ENCODE measurements at places on chromosomes 7 and 10.

DNA sequence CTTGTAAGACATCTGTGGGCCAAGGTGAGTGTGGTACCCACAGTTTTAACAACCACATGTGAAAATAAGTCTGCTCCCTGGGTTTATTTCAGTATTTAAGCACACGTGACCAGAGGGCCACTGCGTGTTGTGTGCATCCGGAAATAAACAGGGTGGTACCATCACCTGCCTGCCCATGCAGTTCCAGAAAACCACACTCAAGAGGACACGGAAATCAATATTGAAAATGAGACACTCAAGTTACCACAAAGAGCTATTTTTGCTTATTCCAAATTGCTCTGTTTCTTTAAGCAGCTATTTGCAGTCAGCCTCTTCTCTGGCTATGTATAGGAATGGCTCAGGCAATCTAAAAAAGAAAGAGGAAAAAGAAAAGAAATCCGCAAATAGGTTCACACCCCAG, 71.8 kb upstream of the LOXL4 start:
- DNase-seq: no peak

GRCh38 chr7:37853468-37853867, 5.1 kb downstream of the NME8 start:
- DNase-seq: no peak

DNA sequence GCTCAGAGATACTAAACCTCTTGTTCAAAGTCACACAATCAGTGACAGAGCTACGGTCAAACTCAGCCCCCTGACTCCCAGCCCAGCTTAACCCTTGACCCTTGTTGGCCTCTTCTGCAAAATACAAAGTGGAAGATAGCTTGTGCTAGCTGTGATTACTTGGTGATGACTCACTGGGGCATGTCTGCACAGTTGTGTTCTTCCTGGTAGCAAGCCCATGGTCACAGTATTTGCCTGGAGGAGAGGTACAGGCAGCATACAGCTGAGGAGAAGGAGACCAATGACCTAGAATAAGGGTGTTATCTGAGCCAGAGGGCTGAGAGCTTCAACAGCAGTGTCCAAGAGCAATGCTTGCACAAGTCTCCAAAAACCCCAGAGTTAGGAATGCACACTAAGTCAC, 5.7 kb upstream of the HSPA12A start:
- DNase-seq: no peak

GRCh38 chr10:32646535-32646934, 200.6 kb downstream of the CCDC7 start:
- no peak for DNase-seq

DNA sequence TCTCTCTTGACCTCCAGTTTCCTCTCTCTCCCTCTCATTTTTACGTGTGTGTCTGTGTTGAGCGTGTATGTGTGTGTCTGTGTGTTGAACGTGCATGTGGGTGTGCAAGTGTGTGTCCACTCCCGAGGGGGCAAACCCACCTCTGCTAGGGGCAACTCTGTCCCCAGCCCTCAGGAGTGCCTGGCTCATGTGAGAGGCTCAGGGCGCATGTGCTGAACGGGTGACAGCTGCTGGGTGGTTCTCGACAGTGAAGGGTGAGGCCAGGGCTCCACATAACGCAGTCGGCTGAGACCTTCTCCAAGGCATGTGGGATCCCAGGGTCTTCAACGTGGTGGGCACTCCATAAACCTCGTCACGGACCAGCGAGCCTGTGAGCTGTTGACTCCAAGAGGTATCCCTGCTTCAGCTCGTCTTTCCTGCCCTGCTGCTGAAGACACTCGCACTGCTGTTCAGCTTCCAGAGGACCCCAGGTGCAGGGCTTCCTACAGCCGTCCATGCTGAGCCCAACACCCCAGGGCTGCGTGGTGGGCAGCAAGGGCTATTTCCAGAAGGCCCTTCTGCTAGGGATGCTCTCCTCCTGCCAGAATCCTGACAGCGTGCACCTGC, 361.6 kb upstream of the SHH start:
- no peak for DNase-seq

GRCh38 chr10:132394936-132395703, 1.9 kb upstream of the PWWP2B start:
- DNase-seq: no peak

GRCh38 chr7:23700046-23700445, 10.0 kb upstream of the STK31 start:
- no peak for DNase-seq

GRCh38 chr7:55019691-55020465, 1.1 kb downstream of the EGFR start:
- no peak for DNase-seq

- no peak for DNase-seq
Observed at GRCh38 chr10:86659721-86660453, 5.5 kb downstream of the OPN4 start.

- no peak for DNase-seq
Observed at GRCh38 chr7:150351587-150352194, 10.3 kb upstream of the RARRES2 start.

DNA sequence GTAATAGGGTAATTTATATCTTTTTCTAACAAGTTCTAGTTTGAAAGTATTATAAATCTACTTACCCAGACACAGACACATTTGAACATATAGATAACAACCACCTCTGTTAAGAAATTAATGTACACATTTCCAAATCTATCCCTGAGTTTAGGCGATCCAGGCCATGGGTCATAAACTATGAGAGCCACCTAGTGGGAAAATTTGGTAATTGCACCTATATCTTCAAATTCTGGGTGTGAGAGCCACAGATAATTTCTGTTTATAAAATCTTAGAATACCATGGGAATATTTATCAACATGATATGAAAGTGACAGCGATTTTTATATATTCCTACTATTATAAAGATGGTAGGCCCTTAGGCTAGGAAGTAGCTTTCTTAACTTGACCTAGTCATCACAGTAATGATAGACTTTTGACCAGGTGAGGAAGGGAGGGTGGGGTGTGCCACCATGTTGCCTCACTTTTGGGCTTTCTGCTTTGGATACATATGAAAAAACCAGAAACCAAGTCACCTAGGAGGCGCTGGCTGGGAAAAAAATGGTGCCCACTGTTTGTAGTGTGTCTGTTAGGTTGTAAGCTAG, 8.0 kb upstream of the EPHA1 start:
- DNase-seq: no peak

DNA sequence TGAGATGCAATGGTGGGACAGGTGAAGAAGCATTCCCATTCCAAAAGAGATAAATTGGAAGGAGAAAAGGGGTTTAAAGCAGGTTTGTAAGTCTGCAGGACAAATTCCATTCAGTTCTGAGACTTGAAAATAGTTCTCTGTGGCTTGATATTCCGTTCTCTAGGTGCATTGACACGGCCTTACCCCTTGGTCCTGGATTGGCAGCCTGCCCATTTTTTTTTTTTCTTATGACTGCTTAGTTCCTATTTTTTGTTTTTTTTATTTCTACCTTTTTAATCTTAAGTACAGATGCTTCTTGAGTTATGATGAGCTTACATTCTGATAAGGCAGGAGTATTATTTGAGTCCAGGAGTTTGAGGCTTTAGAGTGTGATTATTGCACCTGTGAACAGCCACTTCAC, 70.6 kb downstream of the MLLT10 start:
- DNase-seq: no peak

GRCh38 chr7:98170966-98171365, 40.3 kb upstream of the BHLHA15 start:
- DNase-seq: no peak

GRCh38 chr7:24108906-24109376, 175.0 kb upstream of the NPY start:
- no peak for DNase-seq

- DNase-seq: no peak
Observed at GRCh38 chr10:101829561-101830315, 11.5 kb upstream of the OGA start.
